ENCODE measurements at places on chromosomes 11 and 22.

DNA sequence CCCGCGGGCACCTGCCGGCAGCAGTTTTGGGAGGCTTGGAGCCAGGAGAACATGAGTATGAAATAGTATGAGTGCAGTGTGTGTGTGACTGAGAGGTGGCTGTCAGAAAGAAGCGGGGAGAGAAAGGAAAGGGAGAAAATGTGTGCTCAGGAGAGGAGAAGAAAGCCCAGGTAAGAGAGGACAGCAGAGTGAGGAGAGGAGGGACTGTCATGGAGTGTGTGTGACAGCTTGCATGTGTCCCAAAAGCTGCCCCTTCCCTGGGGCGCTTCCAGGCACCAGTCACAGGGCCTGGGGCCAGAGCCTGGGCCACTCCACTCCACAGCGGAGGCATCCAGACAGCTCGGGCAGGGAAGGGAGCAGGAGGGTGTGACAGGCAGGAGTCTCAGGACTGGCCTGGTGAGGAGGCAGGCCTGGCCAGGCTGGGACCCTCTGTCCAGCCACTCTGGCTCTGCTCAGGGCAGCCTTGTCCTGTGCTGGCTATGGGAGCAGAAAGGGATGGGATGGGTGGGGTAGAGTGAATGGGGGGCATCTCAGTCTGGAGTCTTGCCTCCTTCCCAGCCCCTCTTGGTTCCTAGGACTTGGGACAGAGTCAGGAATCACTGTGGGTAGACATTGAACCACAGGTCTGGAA, 949 bp downstream of the MMP11 start:
- DNase-seq, result no peak

DNA sequence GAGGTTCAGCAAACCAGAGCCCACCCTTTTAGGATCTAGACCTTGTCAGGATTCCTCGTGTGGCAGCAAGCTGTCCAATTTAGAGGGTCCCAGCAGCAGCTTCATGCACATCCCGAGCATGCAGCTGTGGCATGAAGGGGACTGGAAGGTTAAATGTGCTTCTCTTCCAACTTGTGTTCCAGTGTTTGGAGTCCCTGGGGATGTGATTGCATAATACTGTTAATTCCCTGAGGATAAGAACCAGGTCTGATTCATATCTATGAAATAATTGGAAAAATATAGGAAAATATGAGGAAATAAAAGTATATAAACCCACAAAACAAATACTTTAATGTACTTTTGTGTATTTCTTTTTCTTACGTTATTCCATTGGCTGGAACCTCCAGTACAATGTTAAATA, 130.5 kb downstream of the MORC2 start:
- DNase-seq, result no peak

GRCh38 chr22:46806794-46807193, 44.3 kb downstream of the TBC1D22A start:
- DNase-seq, result no peak

- no peak for DNase-seq
Measured at GRCh38 chr11:94525546-94526324, 13.5 kb downstream of the C11orf97 start.

GRCh38 chr22:49969751-49970527, 9.4 kb downstream of the PIM3 start:
- no peak for DNase-seq

DNA sequence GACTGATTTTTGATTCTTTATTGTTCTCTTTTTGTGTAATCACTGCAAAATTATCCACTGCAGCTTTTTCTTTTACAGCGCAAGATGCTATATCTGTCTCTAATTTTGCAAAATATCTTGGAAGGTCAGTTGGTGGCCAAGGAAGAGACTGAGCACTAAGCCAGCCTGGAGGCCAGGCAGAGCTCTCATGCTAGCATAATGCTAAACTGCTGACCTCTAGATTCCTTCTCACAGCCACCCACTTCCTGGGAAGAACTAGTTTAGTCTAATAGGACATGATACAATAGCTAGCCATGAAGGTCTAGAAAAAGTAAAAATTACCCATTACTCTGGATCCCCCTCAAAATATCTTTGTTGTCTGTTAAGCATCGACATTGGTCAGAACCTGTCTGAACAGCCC, 227.2 kb upstream of the ARHGAP20 start:
- no peak for DNase-seq

DNA sequence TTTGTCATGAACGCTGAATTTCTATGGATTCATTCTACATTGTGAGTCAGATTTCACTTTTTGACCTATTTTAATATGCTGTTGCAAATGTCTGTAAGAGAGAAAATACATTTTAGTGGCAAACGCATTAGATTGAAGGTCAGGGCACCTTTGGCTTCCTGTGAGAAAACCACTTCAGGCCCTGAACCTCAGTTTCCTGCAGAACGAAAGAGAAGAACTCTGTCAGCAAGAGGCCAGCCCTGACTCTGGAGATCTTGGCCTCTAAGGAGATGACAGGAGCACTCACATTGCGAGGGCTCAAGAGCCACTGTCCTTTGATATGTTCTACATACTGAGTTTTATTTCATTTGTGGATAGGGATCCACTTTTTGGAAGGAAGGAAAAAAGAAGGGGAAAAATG, 83.6 kb downstream of the KCNJ1 start:
- DNase-seq, result no peak

DNA sequence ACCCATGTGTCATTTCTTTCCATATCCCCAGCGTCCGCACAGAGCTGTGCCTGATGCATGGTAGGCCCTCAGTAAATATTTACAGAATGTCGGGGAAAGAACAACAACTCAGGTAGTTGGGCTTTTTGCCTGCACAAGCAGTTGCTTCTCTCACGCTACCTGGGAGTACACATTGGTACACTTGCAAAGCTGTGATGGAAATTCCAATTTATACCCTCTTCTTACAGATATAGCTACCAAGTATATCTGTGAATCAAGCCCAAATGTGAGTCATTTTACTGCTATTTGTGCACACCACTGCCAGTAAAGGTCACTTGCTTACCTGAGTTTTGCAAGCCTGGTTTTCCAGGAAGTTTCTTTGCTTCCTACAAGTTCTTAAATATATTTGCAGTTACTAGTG, 333.0 kb upstream of the NARS2 start:
- DNase-seq, result no peak

- no peak for DNase-seq
Measured at GRCh38 chr11:8828046-8828445, 82.9 kb upstream of the AKIP1 start.

GRCh38 chr22:38347181-38347943, 30.1 kb upstream of the CSNK1E start:
- no peak for DNase-seq

DNA sequence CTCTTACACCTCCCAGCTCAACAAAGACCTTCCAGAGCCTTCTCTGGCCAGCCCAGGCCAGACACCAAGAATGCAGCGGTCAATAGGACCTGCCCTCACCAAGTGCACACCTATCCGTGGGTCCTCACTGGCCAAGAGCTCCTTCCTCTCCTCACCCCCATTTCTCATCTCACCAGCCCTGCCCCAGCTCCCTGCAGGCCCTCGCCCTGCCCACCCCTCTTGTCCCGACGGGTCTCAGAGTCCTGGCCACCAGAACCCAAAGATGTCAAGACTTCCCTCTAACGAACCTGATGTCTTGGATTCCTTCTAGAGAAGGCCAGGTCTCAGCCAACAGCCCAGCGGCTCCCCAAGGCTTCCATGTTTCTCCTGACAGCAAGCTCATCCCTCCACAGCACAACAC, 43.6 kb downstream of the IGF2 start:
- DNase-seq, result no peak

Data from effector memory CD4-positive, alpha-beta T cell (primary cell).